Activated CD8-positive, alpha-beta memory T cell treated with anti-CD3 and anti-CD28 coated beads, Interleukin-2, amount 50 U/mL, for 4 hours (primary cell): ENCODE measurements at places on chromosomes 13 and 19.
A peak's percentile ranks its signal among the peaks of the same experiment; 100 is the strongest.

DNA sequence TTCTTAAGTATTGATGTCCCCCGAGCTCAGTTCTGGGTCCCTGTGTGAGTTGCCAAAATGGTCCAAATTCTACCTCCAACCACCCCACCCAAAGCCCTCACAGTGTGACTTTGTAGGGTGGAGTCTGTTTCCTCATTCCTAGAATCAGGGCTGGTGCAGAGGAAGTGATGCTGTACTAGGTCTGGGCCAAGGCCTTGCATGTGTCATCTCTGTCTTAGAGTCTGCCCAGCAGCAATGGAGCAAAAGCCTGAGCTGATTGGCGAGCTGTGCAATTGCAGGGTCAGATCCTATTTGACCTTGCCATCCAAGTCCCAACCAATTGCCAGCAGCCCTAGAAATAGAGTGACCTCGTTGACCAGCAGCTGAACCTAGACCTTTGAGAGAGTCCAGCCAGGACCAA is 97.0 kb upstream of the ANKRD10 start:
- DNase-seq: no peak

GRCh38 chr13:24709186-24709913 is 29.1 kb downstream of the ATP12A start:
- DNase-seq: peak; percentile 41

GRCh38 chr19:869245-870177 is 10.0 kb downstream of the CFD start:
- no peak for DNase-seq

GRCh38 chr13:102962430-102962829 is 103.8 kb downstream of the SLC10A2 start:
- DNase-seq: no peak

- no peak for DNase-seq
Measured at GRCh38 chr19:55262359-55262758, 3.5 kb upstream of the PPP6R1 start.

DNA sequence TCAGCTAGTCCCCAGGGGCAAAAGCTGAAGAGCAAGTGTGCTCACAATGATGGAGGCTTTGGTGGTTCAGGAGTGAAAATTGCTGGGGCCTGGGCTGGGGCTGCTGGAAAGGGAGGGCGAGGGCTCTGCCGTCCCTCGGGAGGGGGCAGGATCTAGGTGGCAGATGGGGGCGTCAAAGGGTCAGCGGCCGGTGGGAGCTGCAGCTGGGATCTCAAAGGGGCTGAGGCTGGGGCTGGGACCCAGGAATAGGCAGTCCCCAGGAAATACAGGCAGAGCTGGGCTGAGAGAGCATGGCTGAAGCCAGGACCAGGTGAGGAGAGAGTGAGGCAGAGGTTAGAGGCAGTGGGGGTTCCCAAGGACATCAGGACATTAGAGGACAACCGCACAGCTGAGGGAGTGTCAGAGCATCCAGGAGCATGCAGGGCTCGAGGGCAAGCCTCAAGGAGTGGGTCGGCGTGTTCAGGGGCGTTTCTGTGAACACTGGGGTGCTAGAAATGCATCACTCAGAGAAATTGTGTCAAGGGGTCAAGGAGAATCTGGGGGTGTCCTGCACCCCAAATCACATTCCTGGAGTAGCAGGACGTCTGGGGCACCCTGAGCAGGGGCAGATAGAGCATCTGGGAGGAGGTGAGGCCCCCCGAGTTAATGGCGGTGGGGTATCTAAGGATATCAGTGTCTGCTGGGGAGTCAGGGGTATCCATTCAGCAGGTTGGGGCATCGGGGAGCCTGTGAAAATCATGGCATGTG is 1.2 kb upstream of the SYNE4 start:
- DNase-seq: no peak

DNA sequence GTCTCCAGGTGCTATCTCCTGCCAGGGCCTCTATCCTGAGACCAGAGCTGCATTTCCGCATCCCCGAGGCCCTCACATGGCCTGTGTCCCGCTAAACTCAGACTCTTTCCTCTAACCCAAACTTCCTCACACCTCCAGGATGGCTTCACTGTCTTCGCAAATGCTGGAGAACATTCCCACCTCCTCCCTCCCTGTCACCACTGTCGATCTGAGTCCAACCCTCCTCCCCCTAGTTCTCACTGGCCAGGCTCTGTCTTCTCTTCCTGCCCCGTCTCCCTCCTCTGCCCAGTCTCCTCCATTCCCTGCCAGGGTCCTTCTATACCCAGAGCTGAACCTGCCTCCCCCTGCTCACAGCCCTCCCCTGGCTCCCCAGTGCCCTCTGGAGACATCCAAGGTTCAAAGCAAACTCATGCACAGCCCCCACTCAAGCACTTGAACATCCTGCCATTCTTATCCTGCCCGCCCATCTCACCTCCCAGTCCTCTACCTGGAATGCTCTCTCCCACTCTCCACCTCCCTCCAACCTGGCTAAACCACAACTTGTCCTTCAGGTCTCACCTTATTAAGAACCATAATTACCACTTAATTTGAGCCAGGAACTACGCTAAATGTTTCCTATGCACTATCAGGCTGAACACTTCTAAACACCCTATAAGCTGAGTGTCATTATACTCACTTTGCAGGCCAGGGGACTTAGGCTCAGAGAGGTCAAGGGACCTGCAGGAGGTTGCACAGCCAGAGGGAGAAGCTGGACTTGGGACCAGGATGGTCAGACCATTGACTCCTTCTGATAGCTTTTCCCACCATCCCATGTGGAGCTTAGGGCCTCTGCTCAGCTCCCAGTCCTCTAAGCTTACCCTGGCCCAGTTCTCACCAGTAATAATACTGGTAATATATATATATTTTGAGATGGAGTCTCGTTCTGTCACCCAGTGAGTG is 961 bp upstream of the VSIG10L start:
- DNase-seq: no peak

DNA sequence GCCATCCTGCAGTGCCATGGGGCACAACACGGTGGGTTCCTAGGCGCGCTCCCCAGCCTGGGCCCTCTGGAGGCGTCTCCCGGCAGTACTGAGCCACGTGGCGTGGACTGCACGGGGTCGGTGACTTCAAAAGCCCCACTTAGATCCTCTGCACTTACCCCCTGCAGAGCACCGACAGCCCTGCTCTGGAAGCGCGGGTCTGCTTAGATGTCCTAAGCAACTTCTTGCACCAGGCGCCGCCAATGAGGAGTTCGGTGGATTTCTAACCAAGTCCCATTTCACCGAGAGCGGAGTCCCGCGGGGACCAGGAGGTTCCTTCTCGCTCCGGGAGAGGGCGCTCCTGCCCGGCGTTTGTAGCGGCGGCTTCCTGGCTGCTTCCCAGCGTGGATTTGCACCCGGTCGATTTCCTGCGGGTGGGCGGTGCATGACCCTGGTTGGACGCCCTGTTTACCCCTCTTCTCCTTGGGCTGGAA is 25.2 kb upstream of the ZNF845 start:
- DNase-seq: no peak
